ENCODE measurements at places on chromosomes 1 and 21.
A peak's percentile ranks its signal among the peaks of the same experiment; 100 is the strongest.

DNA sequence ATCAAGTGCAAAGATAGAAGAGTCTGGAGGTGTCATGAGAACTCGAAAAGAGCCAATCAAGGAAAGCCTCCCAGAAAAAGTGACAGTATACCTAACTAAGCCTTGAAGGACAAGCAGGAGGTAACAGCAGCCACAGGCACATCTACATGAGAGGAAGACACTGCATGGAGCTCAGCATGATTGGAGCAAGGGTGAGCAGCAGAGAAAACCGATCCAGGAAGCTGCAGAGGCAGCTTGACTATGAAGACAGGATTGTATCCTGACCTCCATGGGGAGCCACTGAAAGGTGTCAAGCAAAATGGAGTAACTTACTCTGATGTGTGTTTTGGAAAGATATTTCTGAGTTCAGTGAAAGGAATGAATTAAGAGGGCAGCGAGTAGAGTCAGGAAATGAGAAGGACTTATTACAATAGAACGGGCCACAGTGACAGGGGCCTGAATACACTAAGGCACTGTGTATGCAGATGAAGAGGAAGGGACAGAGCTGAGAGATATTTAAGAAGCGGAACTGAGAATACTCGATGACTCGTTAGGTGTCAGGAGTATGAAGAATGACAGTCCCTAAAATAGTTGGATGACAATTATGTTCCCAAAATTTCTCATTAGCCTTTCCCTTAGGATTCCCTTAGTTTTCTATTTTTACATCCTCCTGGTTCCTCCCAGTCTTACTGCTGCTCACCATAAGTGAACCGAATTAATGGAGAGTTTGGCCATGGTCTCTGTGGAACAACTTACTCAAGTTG lies 139.3 kb upstream of the NFIA start:
- DNase-seq = no peak

DNA sequence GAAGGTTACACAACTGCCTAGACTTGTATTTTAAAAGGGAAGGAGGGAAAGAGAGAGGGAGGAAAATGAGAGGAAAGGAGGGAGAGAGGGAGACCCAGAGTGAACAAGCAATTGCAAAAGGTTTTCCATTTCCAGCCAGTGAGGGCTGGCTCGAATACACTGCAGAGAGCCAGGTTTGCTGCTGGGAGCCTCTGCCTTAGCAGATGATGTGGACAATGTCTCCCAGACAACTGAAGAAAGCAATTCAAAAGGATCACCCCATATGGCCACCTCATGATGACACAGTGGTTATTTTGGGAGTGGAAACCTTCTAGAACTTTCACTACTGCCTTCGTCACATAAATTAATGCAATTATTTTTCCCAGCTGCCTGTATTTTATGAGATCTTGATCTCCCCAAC lies 86.4 kb downstream of the BCAR3 start:
- no peak for DNase-seq

- DNase-seq = no peak
Measured at GRCh38 chr1:93829061-93829460, 49.9 kb downstream of the DNTTIP2 start.

DNA sequence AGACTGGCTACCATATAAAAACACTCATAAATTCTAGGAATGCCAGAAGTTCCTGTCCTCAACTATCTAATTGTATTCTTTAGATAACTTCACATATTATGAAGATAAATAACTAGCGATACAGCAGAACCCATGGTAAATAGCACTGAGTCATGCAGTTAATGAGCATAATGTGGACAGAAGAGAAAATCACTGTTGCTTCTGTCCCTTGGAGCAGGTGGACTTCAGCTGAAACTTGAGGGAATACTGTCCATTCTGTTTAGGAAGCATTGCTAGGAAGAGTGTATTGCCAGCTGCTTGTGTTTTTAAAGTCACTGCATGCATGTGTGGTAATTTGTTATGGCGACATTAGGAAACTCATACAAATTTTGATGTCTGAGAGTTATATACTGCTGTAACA lies 854.4 kb downstream of the LTN1 start:
- no peak for DNase-seq

GRCh38 chr1:189289346-189289745 lies 1188.3 kb downstream of the BRINP3 start:
- no peak for DNase-seq

DNA sequence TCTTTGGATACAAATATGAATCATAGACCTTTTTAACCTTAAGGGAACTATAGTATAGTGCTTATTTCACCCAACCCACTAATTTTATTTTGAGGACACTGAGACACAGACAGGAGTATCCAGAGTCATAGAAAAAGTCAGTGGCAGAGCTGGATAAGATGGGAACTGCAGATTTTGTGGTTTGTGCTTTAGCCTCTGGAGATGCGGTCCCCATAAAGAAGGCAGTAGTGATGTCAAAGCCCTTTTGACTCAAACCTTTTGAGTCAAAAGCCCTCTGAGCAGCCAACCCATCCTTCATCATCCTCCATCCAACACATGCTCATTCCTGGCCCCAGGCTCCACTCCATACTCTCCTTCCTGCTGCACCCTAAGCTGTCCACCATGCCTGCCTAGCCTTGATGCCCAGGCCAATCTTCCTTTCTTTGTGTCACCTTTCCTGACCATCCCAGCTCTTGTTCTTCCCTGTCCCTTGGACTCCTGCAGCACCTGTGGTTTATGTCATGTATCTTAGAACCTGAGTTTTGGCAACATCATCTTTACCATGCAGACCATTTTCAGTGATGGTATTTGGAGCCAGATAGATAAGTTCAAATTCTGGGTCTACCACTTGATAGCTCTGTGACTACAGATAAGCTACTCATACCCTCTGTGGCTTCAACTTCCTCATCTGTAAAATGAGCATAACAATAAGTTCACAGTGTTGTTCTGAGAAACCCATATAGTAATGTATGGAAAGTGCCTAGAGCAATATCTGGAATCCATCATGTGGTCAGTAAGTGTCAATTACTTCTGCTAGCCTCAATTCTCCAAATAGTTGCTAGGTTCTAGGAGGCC lies 20.1 kb downstream of the SLAMF1 start:
- DNase-seq = no peak

DNA sequence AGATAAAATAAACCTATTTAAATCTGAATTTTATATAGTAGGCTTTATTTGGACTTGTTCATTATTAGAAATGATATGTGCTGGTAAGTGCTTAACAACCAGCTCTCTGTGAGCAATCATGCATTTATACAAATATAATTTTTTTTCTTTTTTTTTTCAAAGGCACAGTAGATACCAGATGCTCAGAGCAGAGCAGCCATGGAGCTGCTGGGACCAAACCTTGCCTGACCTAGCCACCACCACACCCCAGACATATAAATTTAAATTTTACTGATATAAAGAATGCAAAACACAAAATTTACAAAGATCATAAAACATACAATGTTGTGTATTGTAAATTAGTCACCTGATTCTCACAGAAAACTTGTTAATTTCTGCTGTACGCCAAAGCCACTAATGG lies 290.6 kb downstream of the SDCCAG8 start:
- no peak for DNase-seq

DNA sequence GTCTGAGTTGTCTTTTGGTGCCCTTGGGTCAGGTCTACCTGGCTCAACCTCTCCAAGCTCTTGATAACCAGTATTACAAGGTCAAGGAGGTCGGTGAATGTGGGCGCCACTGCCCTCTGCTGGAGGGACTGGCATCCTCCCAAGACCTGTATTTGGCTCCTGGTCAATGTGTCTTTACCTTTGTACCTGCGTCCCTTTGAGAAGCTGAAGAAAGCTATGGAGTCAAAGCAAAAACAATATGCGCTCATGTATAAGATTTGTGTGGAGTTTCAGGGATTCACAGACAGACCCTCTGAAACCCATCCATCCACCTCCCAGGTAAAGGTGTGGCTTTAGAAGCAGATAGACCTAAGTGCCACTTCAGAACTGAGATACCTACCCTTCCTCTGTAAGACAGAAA lies 61.8 kb upstream of the NBL1 start:
- peak; percentile 60 for DNase-seq

- DNase-seq = no peak
Measured at GRCh38 chr1:156571261-156571852, 1.0 kb downstream of the IQGAP3 start.

- DNase-seq = no peak
Measured at GRCh38 chr1:160579216-160579701, at the start of gene CD84. CD84 (minus strand) TSS chr1:160579496; CDS start chr1:160579437, 59 bp downstream.

GRCh38 chr1:41581216-41582003 lies 96.9 kb upstream of the EDN2 start:
- no peak for DNase-seq

GRCh38 chr1:154386643-154387352 lies 18.3 kb upstream of the IL6R start:
- DNase-seq = peak; percentile 65

- no peak for DNase-seq
Measured at GRCh38 chr1:116024626-116025025, 48.3 kb downstream of the SLC22A15 start.

DNA sequence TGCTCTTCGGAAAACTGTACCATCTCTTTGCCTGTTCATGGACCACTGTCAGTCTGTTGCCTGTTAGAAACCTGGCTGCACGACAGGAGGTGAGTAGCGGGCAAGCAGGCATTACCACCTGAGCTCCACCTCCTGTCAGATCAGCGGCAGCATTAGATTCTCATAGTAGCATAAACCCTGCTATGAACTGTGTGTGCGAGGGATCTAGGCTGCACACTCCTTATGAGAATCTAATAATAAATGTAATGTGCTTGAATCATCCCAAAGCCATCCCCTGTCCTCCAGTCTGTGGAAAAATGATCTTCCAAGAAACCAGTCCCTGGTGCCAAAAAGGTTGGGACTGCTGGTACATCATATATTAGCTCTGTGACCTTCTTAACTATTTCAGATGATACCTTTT lies 110.0 kb downstream of the SMYD3 start:
- DNase-seq = no peak

- DNase-seq = no peak
Measured at GRCh38 chr1:83077411-83077810, 921.5 kb downstream of the TTLL7 start.

DNA sequence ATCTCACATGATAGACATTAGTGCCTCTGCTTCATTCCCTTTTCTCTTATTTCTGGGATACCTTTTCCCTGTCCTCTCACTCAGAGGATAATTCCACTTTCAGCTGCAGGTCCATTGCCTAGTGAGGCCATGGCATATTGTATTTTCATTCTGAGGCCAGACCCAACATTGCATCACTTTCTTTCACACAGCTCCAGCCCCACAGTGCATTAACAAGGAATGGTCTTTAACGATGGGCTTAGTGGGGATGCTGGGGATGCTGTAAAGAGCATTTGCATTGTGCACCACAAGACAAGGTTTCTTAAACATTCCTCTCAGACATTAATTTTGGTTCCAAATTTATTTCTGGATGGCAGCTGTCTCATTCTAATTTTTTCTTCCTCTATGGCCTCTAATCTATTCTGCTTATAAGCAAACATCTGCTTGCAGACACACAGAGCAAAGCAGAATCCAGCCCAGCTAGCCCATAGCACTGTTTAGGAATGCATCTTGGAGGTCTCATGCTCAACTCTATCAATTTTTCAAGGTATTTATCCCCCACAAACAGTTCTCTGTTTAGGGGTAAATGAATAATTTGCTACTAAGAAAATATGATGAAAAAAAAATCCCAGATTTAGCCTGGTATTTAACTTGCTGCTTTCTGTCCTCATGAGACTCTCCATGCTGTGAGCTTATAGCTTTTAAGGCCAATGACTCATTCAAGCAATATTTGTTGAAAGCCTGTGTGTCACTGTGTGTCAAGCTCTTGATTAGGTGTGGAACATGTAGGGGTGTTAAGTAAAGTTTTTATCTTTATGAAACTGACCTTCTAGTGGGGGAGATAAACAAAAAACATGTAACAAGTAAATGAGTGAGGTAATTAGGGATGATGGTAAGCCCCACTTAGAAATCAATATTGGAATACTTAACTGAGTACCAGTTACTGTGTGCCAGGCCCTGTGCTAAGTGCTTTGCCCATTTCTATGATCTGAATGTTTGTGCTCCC lies 44.5 kb upstream of the CCDC190 start:
- no peak for DNase-seq

DNA sequence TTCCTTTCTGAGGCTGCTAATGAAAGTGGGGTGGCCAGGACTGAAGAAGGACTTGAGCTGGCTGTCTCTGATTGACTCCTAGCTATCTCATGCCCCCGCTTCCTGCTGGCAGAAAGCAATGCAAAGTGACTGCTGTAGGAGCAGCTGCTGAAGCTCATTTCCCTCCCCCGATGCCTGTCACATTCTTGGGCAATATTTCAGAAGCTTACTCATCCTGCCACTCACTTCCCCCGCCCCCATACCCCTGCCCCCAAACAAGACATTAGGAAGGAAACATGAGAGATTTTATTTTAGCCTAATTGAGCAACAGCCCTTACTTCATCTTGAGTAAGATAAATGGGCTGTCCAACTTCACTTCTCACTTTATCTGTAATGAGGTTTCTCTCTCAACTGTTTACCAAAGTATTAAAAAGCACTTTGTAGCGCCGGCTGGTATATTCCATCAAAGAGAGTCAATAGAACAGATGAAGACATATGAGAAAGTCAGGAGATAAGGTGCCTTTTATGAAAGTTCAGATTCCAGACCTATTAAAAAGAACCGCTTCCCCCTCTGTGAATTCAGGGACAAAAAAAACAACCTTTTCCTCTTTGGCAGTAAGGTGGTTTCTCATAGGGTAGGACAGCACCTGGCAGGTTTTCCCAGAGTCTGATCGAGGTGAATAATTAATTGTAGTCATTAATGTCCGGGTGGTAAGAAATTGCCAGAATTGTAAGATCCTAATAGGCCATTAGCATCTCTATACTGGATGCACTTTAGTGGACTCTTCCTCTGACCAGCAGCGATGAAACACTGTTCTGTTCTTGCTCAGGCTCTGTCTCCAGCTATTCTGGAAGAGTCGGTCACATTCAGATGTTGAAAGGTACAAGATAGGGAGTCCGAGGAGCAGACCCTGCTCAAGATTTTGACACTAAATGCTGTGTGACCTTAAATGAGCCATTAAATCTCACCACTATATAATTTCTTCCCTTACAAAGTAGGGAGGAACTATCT lies 70.2 kb downstream of the SH3GLB1 start:
- DNase-seq = no peak

DNA sequence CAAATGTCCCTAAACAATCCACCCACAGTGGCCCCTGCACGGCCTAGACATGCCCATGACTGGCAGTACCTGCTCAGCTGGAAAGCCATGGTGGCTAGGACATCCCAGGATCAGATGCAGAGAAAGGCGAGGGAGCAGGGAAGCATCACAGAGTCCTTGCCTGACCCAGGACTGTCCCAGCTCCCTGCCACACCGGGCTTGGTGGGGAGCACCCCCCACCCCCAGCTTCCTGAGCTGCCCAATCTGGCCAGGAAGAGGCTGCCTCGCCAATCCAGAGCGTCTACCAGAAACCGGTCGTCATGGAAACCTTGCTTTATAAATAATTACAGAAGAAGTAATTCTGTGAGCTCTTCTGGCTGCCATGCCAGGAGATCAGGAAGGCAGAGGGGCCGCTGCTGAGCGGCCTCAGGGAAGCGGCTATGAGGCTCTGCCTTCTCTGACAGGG lies 34.8 kb downstream of the ACOT7 start:
- DNase-seq = peak; percentile 23
